ENCODE measurements at places on chromosomes 1 and 21.
A peak's percentile ranks its signal among the peaks of the same experiment; 100 is the strongest.

DNA sequence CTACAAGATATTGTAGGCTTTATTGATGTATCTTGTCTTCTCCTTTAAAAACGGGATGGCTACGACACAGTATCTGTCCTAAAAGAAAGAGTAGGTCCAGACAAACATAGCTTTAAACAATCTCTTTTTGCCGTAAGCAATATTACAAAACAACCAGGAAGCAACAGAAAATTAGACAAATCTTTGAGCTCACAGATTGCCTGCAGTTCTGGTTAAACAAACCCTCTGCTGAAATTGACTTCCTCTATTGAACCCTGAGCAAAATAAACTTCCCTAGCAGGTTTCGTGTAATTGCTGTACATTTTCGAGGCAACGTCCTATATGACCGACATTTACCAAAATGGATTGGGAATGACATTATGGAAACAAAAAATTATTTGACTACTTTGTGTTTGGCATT is 50.6 kb downstream of the CHML start:
- no peak for DNase-seq

DNA sequence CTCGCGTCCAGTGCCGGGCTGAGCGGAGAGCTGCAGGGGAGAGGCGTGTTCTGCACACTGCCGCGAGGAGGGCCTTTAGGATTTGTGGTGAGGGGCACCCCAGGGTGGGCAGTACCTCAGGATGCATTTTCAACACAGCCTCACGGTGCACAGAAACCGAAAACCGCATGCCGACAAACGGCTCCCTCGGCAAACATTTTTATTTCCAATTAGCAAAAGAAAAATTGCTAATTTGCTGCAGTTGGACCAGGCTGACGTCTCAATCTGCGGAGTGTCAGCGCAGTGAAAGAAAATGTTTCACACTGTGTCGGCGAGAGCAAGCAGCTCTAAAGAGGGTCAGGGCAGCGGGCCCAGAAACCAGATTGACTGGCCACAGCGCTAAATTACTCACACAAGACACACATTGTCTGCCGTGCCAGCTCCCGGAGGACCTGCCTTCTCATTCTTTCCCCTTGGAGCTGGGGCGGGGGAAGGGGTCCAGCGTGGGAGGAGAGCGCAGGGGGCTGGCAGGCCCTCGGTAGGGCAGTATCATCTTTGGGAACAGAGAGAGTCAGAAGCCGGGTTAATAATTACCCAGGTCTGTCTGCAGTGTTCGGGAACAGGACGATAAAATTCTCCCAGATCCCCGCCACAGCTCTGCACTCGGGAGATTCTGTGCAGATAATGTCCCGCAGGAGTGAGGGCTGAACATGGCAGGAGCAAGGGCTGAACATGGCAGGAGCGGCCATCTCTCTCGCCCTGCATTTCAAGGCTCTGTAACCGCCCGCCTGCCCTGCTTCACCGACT is 150.2 kb downstream of the PRDM16 start:
- DNase-seq: no peak

DNA sequence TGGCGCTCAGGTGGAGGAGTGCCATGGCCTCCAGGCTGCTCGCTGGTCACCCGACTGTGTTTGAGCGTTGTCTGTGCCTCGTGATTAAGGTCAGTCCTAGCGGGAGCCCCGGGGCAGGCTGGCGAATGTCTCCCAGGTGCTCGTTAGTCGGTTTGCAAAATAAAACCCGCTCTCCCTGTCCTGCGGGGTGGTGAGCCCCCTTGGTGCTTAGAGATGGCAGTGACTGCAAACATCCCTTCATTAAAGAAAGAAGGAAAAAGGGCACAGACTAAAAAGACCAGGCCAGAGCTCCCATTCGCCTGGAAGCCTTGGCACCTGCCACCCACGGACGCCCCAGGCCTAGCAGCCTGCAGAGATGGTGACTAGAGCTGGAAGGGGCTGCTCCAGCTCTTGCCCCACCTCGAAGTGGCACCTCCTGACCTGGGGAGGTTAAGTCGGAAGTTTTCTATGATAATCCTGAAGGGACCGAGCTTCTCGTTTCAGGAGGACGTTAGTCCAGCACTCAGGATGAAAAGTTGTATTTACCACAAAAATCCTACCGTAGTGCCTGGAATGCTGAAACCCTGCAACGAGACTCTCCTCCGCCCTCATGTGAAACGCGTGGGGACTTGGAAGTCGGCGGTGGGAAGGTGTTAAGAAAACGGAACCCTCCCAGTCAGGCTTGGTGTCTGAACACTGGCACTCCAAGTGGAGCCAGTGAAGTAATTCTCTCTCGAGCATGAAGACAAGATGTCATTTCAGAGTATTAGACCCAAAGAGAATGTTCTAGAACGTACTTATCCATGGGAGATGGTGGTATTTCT is 24.6 kb downstream of the RIPK4 start:
- no peak for DNase-seq

DNA sequence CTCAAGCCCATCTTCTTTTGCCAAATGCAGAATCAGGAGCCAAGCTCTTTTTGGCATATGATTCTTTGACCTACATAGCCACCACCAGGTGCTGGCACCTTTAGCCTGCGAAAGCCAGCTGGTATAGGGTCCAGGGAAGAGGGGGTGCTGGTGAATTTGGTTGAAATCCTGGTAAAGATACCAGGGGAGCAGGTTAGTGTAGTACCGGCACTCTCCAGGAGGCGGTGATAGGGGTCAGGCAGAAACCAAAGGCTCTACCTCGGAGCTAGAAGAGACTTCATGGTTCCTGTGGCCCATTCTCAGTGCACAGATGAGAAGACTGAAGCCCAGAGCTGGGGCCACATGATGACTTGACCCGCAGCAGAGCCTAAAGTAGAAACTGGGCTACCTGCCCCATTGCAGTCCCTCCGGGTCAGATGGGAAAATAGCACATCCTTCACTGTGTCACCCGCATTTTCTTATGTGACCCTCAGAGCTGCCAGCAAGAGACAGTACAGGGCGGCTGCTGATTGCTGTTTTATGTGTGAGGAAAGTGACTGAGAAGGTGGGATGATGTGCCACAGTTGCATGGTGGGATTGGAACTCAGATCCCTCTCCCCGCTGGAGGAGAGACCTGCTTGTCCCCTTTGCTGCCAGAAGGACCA is 36.0 kb upstream of the IL19 start:
- peak; percentile 37 for DNase-seq

- DNase-seq: no peak
Measured at GRCh38 chr1:56156971-56157876, 422.1 kb downstream of the PLPP3 start.

GRCh38 chr1:224736619-224737352 is 120.7 kb downstream of the CNIH3 start:
- DNase-seq: no peak

DNA sequence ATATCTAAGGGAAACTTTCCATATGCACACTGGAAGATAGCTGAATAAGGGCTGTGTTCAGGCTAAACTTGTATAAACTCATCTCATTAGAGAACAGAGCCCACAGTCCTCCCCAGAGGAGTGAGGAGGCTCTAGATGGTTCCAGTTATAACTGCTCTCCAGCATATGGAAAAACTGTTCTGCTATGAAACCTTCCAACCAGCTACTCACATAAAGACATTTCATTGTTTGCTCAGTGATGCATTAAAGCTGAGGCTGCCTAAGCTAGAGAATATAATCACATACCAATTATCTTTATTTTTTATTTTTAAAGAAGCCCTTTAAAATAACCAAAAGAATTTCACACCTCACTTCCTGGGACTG is 13.3 kb downstream of the AHCYL1 start:
- no peak for DNase-seq

DNA sequence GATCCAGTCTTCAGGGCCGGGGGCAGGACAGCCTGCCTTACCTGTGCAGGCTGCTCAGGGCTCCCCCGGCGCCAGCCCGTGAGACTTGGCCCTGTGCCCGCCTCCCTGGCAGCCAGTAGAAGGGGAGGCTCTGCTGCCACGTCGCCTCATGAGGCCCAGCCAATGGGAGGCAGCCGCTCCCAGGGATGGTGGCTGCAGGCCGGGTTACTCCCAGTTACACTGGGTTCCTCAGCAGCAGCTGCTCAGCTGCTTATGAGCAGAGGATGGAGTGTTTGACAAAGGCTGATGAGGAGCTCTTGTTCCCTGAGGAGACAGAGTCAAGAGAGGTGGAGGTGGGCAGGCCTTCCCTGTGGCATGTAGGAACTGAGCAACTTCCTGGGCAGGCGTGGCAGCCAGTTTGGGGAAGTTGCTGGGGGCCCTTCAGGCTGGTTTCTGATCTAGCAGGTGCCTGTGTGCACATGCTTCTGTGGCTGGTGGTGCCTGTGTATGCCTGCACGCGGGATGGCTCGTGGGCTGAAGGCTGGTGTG is 5.5 kb downstream of the MFSD2A start:
- DNase-seq: no peak

DNA sequence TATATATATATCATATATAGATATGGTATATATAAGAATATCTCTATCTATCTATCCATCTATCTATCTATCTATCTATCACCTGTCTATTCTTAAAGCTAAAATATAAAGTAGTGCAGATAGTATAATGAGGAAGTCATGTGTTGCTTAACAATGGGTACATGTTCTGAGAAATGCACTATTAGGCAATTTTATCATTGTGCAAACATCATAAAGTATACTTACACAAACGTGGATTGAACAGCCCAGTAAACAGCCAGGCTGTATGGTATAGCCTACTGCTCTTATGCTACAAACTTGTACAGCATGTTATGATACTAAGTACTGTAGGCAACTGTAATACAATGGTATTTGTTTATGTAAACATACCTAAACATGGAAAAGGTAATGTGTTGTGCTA is 621.0 kb upstream of the NCAM2 start:
- no peak for DNase-seq

DNA sequence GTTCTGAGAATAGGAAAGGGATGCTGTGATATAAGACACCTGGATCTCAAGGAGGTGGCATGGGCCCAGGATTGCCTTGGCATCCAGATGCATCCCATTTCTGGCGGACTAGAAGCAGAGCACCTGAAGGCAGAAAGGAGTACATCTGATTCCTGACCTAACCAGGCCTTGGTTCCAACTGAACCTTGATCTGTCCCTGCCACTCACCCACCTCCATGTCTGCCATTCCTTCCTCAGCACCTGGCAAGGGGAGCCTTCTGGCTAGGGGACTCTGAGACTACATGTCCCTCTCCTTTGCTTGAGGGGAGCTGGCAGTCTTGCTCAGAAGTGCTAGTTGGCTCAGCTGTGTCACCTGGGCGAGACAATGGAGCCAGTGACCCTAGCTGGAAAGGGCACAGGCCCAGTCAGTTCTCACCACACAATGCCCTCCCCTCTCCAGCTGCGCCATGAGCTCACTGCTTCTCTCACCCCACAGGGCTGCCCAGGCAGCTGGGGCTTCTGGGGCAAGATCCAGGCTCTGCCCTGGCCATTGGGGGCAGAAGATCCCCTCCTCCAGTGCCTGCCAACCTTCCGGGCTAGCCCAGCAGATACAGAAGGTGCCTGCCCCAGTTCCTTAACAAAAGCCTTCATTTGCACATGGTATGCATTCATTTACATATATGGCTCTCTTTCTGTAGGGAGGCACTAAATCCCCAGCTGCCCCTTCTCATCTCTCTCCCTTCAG is 2.9 kb downstream of the IGSF8 start:
- no peak for DNase-seq

GRCh38 chr1:81129366-81129765 is 671.4 kb upstream of the ADGRL2 start:
- DNase-seq: no peak

- no peak for DNase-seq
Measured at GRCh38 chr1:50488876-50489275, 65.6 kb upstream of the DMRTA2 start.

DNA sequence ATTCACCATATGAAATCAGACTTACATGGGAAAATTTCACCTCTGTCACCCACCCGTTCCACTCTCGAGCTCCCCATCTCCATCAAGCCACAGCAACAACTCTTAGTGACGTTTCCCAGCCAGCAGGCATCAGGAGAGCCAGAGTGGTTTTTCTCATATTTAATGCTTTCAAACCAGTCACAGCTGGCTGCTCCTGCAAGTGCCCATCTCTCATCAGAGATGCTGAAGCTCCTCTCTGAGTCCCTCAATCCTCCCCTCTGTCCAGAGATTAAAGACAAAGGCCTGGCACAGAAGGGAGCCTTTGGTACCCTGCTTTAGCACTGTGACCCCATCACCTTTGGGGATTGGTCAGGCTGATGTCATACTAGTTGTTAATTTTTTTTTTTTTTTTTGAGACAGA is 277.3 kb downstream of the DNM3 start:
- no peak for DNase-seq

DNA sequence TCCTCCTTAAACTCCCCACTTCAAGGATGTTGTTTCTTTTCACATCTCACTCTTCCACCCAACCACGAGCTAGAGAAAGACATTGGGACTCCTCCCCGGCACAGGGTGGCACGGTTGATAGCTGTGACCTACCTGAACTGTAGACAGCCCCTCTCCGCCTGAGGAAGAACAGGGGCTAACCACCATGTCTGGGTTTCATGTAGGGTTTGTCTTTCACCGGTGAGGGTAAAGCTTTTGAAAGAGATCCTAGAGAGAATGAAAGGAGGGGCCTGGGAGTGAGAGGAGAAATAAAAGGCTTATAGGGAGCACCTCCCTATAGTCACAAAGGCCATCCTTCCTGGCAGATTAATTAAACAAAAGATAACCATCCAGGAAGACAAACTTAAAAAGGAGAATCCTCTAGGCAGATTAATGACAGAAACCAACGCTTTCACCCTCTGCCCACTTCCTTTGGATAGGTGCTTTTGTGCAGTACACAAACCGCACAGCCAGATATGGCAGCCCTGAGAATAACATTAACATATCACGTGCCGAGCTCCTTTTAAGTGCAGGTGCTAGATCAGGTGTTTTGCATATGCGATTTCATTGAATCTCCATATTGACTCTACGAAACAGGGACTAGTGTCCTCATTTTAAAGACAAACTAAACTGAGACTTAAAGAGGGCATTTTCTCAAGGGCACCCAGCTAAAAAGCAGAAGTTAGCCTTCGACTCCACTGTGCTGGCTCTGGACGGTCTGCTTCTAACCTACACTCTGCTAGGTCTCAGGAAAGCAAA is 178.1 kb upstream of the RUNX1 start:
- DNase-seq: no peak

GRCh38 chr1:118254491-118255425 is 69.7 kb upstream of the SPAG17 start:
- no peak for DNase-seq

DNA sequence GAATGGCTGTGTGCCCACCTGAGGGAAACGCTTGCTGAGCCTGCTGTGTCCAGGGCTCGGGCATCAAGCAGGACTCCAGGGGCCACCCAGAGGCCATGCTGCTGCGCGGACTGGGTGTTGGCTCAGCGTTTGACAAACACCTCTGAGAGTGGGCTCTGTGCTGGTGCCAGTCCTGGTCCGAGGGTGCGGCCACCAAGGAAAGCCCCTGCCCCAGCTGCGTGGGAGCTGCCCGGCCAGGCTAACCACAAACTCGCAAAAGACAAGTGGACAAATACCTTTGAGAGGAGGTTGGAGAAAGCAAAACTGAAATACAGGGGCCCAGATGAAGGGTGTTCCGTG is 65.6 kb upstream of the TTC34 start:
- DNase-seq: no peak

DNA sequence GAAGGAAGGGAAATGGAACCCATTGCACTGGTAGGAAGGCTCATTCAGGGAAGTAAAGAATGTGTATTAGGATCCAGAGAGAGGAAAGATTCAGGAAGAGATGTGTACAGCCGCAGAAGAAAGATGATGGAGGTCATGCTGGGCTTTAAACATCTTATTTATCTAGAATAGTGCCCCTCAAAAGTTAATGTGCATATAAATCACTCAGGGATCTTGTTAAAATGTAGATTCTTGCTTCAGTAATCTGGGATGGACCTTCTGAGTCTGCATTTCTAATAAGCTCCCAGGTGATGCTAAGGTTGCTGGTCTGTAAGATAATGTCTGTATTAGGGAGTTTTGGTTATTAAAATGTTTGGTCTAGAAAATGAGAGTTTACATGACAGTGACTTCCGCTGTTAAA is 46.3 kb downstream of the ADGRL2 start:
- DNase-seq: no peak

GRCh38 chr1:27138927-27139326 is 16.0 kb downstream of the SLC9A1 start:
- no peak for DNase-seq

Data from HFFc6 (cell line).